Effector memory CD4-positive, alpha-beta T cell (primary cell): ENCODE measurements at places on chromosomes 7 and 10.

DNA sequence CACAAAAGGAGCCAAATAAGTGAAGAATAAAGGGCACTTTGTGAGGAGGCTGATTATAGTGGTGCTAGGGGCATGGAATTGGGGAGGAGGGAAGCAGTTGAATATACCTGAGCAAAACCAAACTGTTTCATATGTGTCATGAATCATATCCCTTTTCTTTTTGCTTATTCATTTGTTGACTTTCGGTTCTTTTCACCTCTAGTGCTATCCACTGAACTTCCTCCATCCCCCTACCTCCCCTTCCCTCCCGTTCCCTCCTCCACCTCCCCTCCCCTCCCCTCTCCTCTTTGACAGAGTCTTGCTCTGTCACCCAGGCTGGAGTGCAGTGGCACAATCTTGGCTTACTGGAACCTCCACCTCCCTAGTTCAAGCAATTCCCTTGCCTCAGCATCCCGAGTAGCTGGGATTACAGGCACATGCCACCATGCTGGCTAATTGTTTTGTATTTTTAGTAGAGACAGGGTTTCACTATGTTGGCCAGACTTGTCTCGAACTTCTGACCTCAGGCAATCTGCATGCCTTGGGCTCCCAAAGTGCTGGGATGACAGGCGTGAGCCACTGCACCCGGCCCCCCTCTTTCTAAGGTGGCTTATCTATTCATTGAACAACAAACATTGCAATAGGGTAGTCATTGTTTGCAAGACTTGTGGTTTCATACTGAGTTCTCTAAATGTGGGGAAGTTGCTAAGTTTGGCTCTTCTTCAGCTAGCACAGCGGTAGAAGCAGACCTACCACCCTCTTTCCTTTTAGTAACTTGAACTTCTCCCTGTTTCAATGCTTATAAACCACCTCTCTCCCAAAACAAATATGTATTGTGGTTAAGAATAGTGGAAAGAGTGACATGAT, 150.4 kb upstream of the PRPS1L1 start:
- DNase-seq = no peak

DNA sequence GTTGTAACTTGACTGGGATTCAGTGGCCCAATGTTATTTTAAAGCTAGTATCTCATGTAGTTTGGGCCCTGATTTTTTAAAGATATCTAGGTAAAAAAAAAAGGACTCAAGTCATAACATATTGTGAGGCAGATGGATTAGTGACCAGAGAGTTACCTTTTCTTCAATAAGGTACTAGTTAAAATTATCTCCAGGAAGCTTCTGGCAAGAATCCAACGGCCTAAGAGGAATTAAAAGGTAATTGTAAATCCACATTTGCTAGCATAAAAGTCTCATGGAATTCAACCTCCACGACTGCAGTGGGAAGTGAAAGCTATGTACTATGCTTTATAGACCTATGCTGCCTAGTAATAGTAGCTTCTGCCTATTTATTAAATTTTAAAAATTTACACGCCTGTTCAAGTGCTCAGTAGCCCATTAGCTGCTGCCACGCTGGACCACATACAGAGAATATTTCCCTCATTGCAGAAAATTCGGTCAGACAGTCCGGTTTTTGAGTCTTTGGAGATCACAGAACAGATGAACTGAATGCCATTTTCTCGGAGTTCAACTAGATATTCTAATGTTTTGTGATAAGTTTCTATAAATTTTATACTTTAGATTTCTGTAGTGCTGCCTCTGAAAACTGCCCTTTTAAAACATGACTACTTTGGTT, 118.4 kb downstream of the NSUN6 start:
- DNase-seq = no peak

DNA sequence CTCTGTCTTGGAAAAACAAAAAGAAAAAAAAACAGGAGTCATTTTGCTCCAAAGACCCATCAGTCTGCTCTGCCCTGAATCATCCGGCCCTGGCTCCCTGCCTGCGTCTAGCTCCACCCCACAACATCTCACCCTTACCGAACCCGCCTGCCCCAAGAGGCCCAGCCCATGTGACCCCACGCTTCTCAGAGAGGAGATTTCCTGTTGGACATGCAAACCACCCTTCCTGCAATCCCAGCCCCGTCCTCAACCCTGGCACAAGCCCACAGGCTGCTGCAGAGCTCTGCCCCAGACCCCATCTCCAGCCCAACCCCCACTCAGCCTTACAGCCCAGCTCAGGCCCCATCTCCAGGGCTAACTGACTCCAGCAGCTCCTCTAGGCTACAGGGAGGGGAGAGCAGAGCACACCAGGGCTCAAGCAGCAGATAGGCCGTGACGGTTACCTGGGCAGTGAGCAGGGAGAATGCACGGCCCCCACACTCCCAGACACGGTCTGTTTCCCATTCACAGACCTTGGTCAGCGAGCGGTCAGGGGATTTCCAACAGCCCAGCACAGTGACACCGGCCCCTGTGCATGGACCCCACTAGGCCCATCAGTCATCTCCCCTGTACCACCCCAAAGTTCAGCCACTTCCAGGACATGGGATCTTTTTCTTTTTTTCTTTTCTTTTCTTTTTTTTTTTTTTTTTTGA, 69.9 kb upstream of the GTF2I start:
- no peak for DNase-seq

GRCh38 chr10:125984346-125984745, 88.0 kb downstream of the FANK1 start:
- DNase-seq = no peak

GRCh38 chr7:495761-496321, 23.8 kb downstream of the PDGFA start:
- DNase-seq = no peak

DNA sequence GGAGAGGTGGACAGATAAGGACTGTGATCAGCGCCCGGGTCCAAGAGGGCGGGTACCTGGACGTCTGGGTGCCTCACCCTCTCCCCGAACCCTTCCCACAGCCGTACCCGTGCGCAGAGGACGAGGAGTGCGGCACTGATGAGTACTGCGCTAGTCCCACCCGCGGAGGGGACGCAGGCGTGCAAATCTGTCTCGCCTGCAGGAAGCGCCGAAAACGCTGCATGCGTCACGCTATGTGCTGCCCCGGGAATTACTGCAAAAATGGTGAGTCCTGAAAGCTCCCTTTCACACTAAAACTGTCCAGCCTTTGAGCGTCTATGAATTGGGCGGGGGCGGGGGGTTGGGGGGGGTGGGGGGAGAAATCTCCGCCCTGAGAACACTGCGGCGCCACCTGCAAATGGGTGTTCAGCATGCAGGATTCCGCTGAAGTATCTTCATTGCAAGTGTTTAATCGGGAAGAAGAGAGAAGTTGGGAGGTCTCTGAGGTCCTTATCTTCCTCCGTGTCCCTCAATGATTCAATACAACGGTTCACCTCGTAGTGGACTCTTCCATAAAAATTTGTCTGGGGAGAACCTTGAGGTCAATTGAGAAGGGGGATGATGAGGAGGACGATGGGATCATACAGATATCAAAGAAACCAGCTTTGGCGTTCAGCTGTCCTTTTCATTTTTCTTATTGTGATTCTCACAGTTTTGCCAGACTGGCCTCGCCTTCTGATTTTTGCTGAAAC, 906 bp downstream of the DKK1 start:
- DNase-seq = no peak

GRCh38 chr7:76300166-76300731, 2.2 kb upstream of the HSPB1 start:
- no peak for DNase-seq

DNA sequence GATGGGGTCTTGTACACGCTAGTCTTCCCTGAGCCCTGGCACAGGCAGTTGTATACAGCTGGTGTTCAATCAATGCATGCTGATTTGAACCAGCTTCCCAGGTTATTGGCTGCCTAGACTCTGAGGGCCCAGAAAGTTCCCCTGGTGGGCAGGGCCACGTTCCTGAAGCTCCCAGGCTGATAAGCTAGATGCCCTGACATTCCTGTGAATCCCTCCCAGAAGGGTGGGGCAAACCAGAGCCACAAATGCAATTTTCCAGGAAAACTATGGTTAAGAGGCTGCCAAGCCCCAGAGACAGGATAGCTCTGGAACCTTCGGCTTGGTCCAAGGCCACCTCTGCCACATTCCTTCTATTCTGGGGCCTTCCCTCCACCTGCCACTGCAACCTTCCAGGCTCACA, 78.2 kb downstream of the FAM53B start:
- no peak for DNase-seq

GRCh38 chr7:29139191-29139590, 7.1 kb downstream of the CPVL start:
- DNase-seq = no peak

GRCh38 chr10:102804382-102805055, 32.7 kb downstream of the CYP17A1 start:
- DNase-seq = no peak

- DNase-seq = no peak
Observed at GRCh38 chr10:3897156-3897555, 112.1 kb upstream of the KLF6 start.
